ENCODE measurements at places on chromosomes 6 and 20. TPM values are rescaled to one million over a fixed set of nuclear protein-coding genes. Genes with fewer than 3 reads are reported as not detected.

GRCh38 chr20:23047738-23048214, 1.7 kb downstream of the THBD start:
- no peak for DNase-seq

DNA sequence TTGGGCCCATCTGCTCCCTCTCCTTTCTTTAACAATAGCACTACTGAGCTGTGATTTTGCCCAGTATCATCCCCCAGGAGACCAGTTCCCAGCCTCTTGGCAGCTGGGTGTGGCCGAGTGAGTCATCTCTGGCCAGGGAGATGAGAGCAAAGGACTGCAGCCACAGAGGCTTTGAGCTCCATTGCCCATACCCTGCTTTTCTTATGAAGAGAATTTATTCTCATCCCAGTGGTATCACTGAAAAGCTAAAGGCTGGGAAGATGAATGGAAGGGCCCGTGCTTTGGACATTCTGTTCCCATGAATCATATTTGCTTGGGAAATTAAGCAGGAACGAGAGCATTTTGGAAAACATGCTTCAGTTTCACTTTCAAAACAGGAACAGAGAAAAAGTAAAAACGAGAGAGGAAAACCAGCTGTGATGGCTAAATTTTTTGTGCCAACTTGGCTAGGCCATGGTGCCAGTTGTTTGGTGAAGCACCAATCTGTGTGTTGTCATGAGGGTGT, 14.9 kb downstream of the CST3 start:
- peak; percentile 74 for DNase-seq

- DNase-seq: no peak
Observed at GRCh38 chr6:38827024-38827423, 111.9 kb downstream of the DNAH8 start.

DNA sequence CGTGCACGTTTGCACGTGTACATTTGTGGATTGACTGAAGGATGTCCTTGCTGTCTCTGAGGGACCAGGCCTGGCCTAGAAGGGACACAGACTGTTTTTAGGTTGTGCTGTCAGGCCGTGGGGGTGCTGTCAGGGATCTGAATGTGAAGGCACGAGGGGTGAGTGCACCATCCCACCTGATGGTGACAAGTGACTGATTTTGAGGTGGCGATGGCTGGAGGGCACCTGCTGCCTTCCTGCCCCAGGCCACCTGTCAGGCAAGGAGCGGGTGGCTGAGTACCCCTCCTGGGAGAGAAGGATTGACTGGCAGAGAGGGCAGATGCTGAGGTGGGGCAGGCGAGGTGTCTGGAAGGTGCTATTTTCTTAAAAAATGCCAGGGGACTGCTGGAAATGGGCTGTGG, 1.2 kb downstream of the RAB44 start:
- no peak for DNase-seq

DNA sequence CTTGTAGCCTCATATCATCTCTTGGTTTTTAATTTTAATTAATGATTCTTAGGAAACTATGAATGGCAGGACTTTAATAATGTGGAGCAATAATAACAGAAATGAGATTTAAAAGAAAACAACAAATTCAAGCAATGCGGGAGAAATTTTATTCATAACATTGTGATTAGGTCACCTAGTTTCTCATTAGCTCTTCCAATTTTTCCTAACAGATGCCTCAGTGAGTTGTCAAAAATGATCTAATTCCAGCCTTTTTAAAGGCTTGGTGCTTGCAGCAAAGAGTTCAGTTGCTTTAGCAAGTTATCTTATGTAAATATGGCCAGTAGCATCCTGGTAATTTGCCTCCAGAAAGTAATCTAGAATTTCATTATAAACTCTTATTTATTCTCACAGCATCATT, 20.4 kb downstream of the PDE7B start:
- no peak for DNase-seq

GRCh38 chr6:44000164-44000842, 126.9 kb downstream of the MRPL14 start:
- peak; percentile 91 for DNase-seq

GRCh38 chr6:5752391-5752680, 254.4 kb downstream of the NRN1 start:
- DNase-seq: no peak

GRCh38 chr6:81761197-81761596, 8.7 kb upstream of the TENT5A start:
- no peak for DNase-seq

GRCh38 chr6:55868771-55869479, 6.5 kb downstream of the BMP5 start:
- no peak for DNase-seq

GRCh38 chr6:10478187-10479040, 42.7 kb upstream of the GCNT2 start:
- no peak for DNase-seq

DNA sequence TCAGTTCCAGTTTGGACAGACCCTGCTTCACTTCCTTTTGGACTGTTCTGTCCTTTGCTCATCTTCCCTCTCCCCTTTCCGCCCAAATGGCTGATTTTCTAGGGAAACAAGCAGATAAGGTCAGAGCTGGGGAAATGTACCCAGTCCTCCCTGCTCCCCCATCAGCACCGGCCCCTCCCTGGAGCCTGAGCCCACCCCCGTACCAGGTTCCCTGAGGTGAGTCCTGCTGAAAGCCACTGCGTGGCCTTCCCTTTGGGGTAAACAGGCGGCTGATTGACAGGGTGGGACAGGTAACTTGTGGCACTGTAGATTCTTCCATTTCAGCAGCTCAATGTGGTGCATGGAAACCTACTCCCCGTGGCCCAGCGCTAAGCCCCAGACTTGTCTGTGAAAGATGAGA, 70.5 kb downstream of the NPEPL1 start:
- no peak for DNase-seq

DNA sequence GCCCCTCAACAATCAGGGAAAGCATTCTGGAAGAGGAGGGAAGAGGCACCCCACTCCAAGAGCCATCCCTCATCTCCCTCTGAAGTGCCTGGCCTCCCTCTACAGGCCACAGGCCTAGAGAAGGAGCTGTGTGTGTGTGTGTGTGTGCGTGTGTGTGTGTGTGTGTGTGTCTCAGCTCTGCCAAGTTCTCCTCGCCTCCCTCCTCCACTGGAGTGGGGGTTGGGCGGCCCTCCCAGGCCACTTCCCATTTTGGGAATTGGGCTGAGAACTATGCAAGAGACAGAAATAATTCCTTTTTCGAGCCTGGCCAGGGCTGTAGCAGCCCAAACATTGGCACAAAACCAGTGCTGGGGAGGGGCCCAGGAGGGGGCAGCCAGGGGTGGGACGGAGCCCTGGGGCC, 35.7 kb downstream of the KCNB1 start:
- peak; percentile 62 for DNase-seq

DNA sequence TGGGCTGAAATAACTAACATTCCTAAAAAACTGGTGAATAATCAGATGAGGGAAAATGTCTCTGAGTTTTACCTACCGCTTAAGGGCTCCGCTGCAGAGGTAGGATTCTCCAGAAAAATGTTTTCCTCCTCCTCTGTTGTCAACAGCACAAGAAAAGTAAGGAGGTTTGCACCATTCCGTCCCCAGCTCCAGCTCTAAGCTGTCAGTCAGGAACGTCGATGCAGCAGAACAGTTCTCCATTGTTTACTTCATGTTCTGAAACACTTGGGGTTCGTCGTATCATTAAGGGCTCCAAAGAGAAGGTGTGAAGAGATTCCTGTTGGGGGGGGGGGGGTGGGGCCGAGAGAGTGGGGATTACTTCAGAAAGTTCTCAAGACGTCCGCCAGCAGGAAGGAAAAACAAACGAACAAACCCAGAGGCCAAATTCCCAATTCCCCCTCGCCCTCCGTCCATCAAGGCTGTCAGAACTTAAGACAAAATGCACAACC, 734 bp downstream of the MMS22L start:
- DNase-seq: peak; percentile 27

DNA sequence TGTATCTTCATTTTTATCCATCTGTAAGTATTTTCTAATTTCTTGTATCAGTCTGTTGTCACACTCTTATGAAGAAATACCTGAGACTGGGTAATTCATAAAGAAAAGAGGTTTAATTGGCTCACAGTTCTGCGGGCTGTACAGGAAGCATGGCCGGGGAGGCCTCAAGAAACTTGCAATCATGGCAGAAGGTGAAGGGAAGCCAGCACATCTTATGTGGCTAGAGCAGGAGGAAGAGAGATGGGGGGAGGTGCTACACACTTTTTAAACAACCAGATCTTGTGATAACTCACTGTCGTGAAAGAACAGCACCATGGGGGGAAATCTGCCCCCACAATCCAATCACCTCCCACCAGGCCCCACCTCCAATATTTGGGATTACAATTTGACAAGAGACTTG, 10.9 kb upstream of the BCKDHB start:
- DNase-seq: no peak

DNA sequence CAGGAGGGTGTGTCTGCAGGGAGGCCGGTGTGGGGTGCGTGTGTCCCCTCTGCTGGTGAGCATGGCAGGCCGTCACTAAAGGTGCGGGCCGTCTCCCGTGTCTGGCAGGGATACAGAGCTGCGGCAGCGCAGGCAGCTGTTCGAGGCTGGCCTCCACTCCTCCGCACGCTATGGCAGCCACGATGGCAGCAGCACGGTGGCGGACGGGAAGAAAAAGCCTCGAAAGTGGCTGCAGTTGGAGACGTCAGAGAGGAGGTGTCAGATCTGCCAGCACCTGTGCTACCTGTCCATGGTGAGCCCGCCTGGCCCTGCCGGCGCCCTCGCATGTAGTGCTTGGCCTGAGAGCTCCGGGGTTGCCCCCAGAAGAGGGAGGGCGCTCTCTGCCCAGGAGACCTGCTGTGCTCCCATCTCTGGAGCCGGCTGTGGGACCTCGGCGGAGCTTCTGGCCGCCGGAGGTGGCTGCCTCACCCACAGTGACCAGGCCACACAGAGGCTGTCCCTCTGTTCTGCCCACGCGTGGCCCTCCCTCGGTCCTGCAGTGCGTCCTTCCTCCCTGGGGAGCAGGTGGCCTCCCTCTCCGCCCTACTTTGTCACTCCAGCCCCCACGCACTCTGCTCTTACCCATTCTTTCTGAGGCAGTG, 149.6 kb downstream of the DTNBP1 start:
- DNase-seq: no peak

DNA sequence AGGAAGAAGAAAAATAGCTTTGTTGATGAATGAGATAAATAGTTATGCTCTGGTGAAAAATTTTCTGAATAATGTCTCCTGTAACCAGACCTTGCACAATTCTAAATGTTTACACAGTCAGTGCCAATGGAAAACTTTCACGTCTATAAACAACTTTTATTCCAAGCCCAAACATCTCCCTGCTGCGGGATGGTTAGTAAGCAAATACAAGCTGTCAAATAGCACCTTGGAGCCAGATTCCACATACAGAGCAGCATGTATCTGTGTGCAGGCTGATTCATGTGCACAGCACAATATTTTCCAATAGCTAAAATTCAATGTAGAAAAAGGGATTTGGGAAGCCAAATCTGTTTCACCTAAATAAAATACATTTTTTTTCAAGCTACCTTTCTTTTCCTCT, 813.3 kb downstream of the HACE1 start:
- no peak for DNase-seq

TAB2 gene
- total RNA-seq: 36.7 TPM

PLA2G7 gene
- 1.2 TPM for total RNA-seq

PBOV1 gene
- not detected for total RNA-seq

ARMC2 gene
- total RNA-seq: 2.5 TPM

HLA-DRB5 gene
- 26.7 TPM for total RNA-seq

ANKRD66 gene
- not detected for total RNA-seq

Data from colonic mucosa (tissue), 4 donors.